ENCODE measurements at places on chromosomes 11 and 22. TPM values are rescaled to one million over a fixed set of nuclear protein-coding genes. Genes with fewer than 3 reads are reported as not detected.

LRRC75B gene
- 11.8 TPM for total RNA-seq

UBASH3B gene
- 5.1 TPM for total RNA-seq

MB gene
- not detected for total RNA-seq

AIFM3 gene
- 15.3 TPM for total RNA-seq

ISX gene
- 3.0 TPM for total RNA-seq

TMEM132A gene
- 32.9 TPM for total RNA-seq

KRTAP5-7 gene
- not detected for total RNA-seq

RANBP1 gene
- 544 TPM for total RNA-seq

SCN4B gene
- total RNA-seq = 0.04 TPM

TPBGL gene
- total RNA-seq = not detected

KCNK7 gene
- not detected for total RNA-seq

KDELR3 gene
- 18.9 TPM for total RNA-seq

SNX32 gene
- 0.09 TPM for total RNA-seq

SCGB1D2 gene
- not detected for total RNA-seq

APLNR gene
- total RNA-seq = not detected

OR2D2 gene
- total RNA-seq = not detected

GAL3ST1 gene
- total RNA-seq = 1.8 TPM

CASP5 gene
- not detected for total RNA-seq

DDTL gene
- total RNA-seq = not detected

MAJIN gene
- total RNA-seq = not detected

MTCH2 gene
- total RNA-seq = 272 TPM

MEI1 gene
- 0.75 TPM for total RNA-seq

THOC5 gene
- total RNA-seq = 46.7 TPM

UBQLN3 gene
- not detected for total RNA-seq

IFTAP gene
- 40.4 TPM for total RNA-seq

MMP12 gene
- not detected for total RNA-seq

DBX1 gene
- not detected for total RNA-seq

TRIM66 gene
- total RNA-seq = 4.9 TPM

HEPN1 gene
- not detected for total RNA-seq

SYT7 gene
- total RNA-seq = 1.4 TPM

CELSR1 gene
- total RNA-seq = 1.5 TPM

ENTHD1 gene
- total RNA-seq = not detected

SYCE3 gene
- total RNA-seq = not detected

TMEM123 gene
- 265 TPM for total RNA-seq

FAM83F gene
- not detected for total RNA-seq

PTPRCAP gene
- total RNA-seq = 0.60 TPM

CABP2 gene
- not detected for total RNA-seq

ANO5 gene
- not detected for total RNA-seq

SLC37A4 gene
- 25.6 TPM for total RNA-seq

CHRM1 gene
- not detected for total RNA-seq

IGSF22 gene
- total RNA-seq = not detected

LMO2 gene
- not detected for total RNA-seq

TESMIN gene
- 0.60 TPM for total RNA-seq

FGF19 gene
- total RNA-seq = not detected

CDC45 gene
- total RNA-seq = 34.8 TPM

NAALAD2 gene
- total RNA-seq = 8.0 TPM

BTBD18 gene
- total RNA-seq = not detected

TMEM45B gene
- 29.1 TPM for total RNA-seq

CSRP3 gene
- total RNA-seq = not detected

CBLIF gene
- total RNA-seq = not detected

ATG16L2 gene
- total RNA-seq = 0.79 TPM

THYN1 gene
- 87.6 TPM for total RNA-seq

KCNJ5 gene
- total RNA-seq = not detected

NRGN gene
- not detected for total RNA-seq

DAGLA gene
- 3.9 TPM for total RNA-seq

PATE2 gene
- total RNA-seq = not detected

Measured in HepG2 (cell line).